ENCODE measurements at places on chromosomes 6 and 20. TPM values are rescaled to one million over a fixed set of nuclear protein-coding genes. Genes with fewer than 3 reads are reported as not detected.

- no peaks in the 10 kb centered on the region for H3K27me3 ChIP-seq
- peaks cover 11% of the 10 kb centered on the region for H3K36me3 ChIP-seq
- H3K27ac ChIP-seq: peak overlapping the region; percentile 30
- no peak for DNase-seq
- no peak overlapping the region for H3K4me3 ChIP-seq
Observed at GRCh38 chr20:32448306-32449056, 90.3 kb downstream of the ASXL1 start.

GRCh38 chr6:40778196-40778595 is 191.0 kb upstream of the LRFN2 start:
- DNase-seq: no peak
- H3K27ac ChIP-seq: peak overlapping the region; percentile 4
- no peaks in the 10 kb centered on the region for H3K4me1 ChIP-seq
- H3K27me3 ChIP-seq: peaks cover 9% of the 10 kb centered on the region
- no peak overlapping the region for H3K4me3 ChIP-seq

- peaks cover 2% of the 10 kb centered on the region for H3K4me1 ChIP-seq
- no peak for DNase-seq
- no peaks in the 10 kb centered on the region for H3K27me3 ChIP-seq
- no peaks in the 10 kb centered on the region for H3K36me3 ChIP-seq
Observed at GRCh38 chr20:19978511-19979210, 38.5 kb upstream of the NAA20 start.

MTFR2 gene
- total RNA-seq: 16.9 TPM

GRCh38 chr6:96604420-96604819 is 41.5 kb downstream of the FHL5 start:
- H3K4me1 ChIP-seq: no peaks in the 10 kb centered on the region
- H3K4me3 ChIP-seq: no peak overlapping the region
- peaks cover 4% of the 10 kb centered on the region for H3K27me3 ChIP-seq
- DNase-seq: no peak

DNA sequence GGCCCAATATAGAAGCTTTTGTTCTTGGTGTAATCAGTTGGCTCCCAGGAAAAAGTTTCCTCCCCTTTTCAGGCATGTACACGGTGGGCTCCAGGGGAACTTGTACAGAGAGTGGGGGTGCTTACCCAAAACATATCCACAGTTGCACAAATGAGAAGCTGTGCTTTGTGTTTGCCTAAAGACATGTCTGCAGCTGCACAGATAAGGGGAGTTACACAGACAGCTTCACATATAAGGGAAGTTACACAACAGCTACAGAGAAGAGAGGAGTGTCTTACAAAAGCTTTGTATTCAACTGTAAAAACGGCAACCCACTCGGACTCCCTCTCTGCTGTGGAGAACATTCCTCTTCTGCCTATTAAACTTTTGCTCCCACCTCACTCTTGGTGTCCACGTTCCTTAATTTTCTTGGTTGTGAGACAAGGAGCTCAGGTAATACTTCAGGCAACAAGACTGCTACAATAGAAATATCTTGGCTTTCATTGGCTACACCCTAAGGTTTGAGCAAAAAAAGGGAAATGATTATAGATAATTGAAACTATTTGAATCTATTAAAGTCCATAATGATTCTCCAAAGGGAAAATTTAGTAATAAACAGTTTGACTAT is 7.4 kb upstream of the PNRC1 start:
- H3K27me3 ChIP-seq: no peaks in the 10 kb centered on the region
- peaks cover 1% of the 10 kb centered on the region for H3K36me3 ChIP-seq
- no peak overlapping the region for H3K27ac ChIP-seq
- H3K4me1 ChIP-seq: peaks cover 1% of the 10 kb centered on the region
- no peak overlapping the region for H3K4me3 ChIP-seq

GRCh38 chr6:14068133-14068532 is 49.4 kb upstream of the CD83 start:
- H3K4me1 ChIP-seq: peaks cover 13% of the 10 kb centered on the region
- H3K4me3 ChIP-seq: no peak overlapping the region
- no peak for DNase-seq
- no peaks in the 10 kb centered on the region for H3K36me3 ChIP-seq
- H3K27ac ChIP-seq: no peak overlapping the region

- no peaks in the 10 kb centered on the region for H3K36me3 ChIP-seq
- no peaks in the 10 kb centered on the region for H3K27me3 ChIP-seq
- no peaks in the 10 kb centered on the region for H3K4me1 ChIP-seq
- no peak for DNase-seq
- no peak overlapping the region for H3K27ac ChIP-seq
Observed at GRCh38 chr6:96186516-96187195, 170.9 kb downstream of the FUT9 start.

GRCh38 chr6:30735668-30736314 is 6.7 kb downstream of the FLOT1 start:
- H3K36me3 ChIP-seq: peaks cover 66% of the 10 kb centered on the region
- DNase-seq: no peak
- peak overlapping the region; percentile 95 for H3K27ac ChIP-seq
- no peaks in the 10 kb centered on the region for H3K27me3 ChIP-seq
- H3K4me3 ChIP-seq: peak overlapping the region; percentile 88

DNA sequence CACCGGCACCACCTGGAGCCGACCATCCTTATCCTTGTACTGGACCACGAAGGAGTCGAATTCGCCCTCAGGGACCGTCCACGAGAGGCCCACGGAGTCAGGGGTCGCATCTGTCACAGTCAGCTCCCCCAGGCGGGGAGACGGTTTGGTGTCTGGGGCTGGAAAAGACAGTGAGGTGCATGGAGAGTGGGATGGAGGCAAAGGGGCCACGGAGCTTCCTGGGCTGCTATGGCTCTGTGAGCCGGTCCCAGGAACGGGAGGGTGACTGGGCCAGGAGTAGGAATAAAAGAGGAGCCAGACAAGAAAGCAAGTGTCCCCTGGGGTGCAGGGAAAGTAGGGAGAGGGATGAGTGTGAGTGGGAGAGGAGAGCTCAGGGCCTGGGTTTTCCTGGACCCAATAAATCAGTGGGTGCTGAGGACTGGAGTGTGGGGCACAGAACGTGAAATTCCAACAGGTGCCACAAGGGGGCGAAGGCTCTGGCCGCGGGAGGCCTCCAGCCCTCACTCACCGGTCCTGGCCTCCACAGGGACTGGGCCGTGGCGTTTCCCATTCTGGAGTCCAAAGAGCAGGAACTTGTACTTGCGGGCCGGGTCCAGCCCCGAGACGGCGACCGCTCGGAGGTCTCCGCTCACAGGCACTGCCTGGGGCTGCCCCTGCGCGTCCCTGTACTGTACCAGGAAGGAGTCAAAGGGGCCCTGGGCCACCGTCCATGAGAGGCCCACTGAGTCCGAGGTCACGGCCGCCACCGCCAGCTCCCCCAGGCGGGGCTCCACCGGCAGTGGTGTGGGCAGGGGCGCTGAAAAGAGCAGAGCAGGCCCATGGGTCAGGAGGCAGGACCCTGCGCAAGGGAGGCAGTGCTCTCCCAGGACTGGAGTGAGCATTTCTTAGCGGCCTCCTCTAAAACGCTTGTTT is 9.9 kb downstream of the CYP21A2 start:
- no peaks in the 10 kb centered on the region for H3K27me3 ChIP-seq
- peak; percentile 78 for DNase-seq
- H3K36me3 ChIP-seq: no peaks in the 10 kb centered on the region
- H3K27ac ChIP-seq: no peak overlapping the region

GRCh38 chr6:100592929-100593328 is 128.2 kb upstream of the SIM1 start:
- no peaks in the 10 kb centered on the region for H3K27me3 ChIP-seq
- no peak for DNase-seq
- peaks cover 2% of the 10 kb centered on the region for H3K4me1 ChIP-seq
- no peak overlapping the region for H3K27ac ChIP-seq
- H3K36me3 ChIP-seq: peaks cover 26% of the 10 kb centered on the region

GRCh38 chr20:57598060-57598459 is 22.2 kb downstream of the ZBP1 start:
- peaks cover 6% of the 10 kb centered on the region for H3K4me1 ChIP-seq
- no peak overlapping the region for H3K4me3 ChIP-seq
- DNase-seq: no peak
- no peak overlapping the region for H3K27ac ChIP-seq
- peaks cover 20% of the 10 kb centered on the region for H3K27me3 ChIP-seq

- no peaks in the 10 kb centered on the region for H3K27me3 ChIP-seq
- H3K27ac ChIP-seq: no peak overlapping the region
- no peak overlapping the region for H3K4me3 ChIP-seq
- H3K4me1 ChIP-seq: peaks cover 4% of the 10 kb centered on the region
Observed at GRCh38 chr6:34598712-34599111, 42.6 kb upstream of the SPDEF start.

DNA sequence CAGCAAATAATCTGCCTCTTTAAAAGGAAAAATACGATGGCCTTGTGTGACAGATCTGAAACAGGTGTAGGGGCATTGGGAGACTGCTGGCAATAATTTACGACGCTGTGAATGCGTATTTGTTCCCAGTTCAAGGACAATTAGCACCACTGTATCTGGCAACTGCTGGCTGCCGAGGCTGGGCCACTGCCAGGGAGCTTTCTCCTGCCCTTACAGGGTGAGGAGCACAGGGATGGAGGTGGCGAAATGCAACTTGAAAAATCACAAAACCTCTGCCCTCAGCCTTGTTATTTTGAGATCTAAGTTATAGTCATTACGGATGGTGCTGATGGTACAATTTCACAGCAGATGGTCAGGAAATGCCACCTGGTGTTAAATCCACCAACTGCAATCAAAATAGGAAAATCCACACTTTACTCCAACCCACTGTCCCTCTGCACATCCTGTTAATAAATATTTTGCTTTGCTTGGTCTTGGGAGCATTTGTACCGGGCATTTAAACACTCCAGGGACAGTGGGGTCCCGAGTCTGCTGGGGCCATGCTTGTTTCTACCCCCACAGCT is 6.4 kb downstream of the MYLK4 start:
- peaks cover 14% of the 10 kb centered on the region for H3K27me3 ChIP-seq
- no peak overlapping the region for H3K4me3 ChIP-seq
- H3K36me3 ChIP-seq: no peaks in the 10 kb centered on the region
- DNase-seq: no peak

- peaks cover 20% of the 10 kb centered on the region for H3K4me1 ChIP-seq
- H3K36me3 ChIP-seq: no peaks in the 10 kb centered on the region
- H3K27ac ChIP-seq: no peak overlapping the region
- no peak overlapping the region for H3K4me3 ChIP-seq
- no peak for DNase-seq
- H3K27me3 ChIP-seq: no peaks in the 10 kb centered on the region
Observed at GRCh38 chr6:138817799-138818198, 21.9 kb downstream of the ECT2L start.

- no peak overlapping the region for H3K4me3 ChIP-seq
- peaks cover 5% of the 10 kb centered on the region for H3K36me3 ChIP-seq
- H3K27me3 ChIP-seq: no peaks in the 10 kb centered on the region
- H3K27ac ChIP-seq: no peak overlapping the region
- DNase-seq: peak; percentile 46
Observed at GRCh38 chr20:34536798-34537394, 20.7 kb downstream of the DYNLRB1 start.

DNA sequence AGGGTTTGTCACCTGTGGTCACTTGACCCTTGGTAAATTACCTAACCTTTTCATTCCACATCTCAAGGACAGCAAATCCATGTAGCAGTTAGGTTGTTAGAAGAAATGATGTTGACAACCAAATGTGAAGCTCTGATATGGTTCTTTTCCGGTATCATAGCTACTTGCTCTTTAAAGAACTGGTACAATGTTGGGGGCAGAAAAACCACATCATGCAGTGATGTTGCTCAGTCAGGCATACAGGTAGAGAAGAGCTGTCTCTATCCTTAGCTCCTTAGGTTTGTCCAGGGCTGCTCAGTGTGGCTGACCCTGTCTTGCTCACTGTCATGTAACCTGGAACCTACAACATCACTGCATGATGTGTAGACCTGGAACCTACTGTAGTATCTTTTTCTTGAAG is 135.5 kb downstream of the LRRC1 start:
- H3K4me1 ChIP-seq: no peaks in the 10 kb centered on the region
- no peaks in the 10 kb centered on the region for H3K36me3 ChIP-seq
- no peak overlapping the region for H3K4me3 ChIP-seq
- no peaks in the 10 kb centered on the region for H3K27me3 ChIP-seq
- no peak overlapping the region for H3K27ac ChIP-seq

KCNB1 gene
- total RNA-seq: not detected

- peaks cover 9% of the 10 kb centered on the region for H3K4me1 ChIP-seq
- H3K27ac ChIP-seq: no peak overlapping the region
- no peak overlapping the region for H3K4me3 ChIP-seq
- H3K36me3 ChIP-seq: peaks cover 28% of the 10 kb centered on the region
Observed at GRCh38 chr6:119201480-119201879, 123.0 kb upstream of the FAM184A start.

XKR7 gene
- not detected for total RNA-seq

LY6G6C gene
- total RNA-seq: not detected

DNA sequence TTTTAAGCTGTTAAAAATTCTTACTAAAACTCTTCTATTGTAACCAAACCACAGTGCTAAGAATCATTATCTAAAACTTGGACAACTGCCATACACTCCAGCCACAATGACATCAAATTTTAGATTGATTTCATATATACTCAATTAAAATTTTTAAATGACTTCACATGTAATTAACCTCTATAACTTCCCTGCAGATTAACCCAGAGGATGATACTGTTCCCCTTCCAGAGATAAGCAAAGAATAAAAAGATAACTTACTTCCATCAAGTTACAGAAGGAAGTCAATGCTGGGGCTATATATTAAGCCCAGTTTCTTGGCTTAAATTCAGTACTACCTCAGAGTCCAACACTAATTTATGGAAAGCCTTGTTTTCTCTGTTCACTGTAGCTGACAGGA is 71.3 kb downstream of the ARHGAP18 start:
- no peak overlapping the region for H3K27ac ChIP-seq
- peaks cover 27% of the 10 kb centered on the region for H3K36me3 ChIP-seq

DNA sequence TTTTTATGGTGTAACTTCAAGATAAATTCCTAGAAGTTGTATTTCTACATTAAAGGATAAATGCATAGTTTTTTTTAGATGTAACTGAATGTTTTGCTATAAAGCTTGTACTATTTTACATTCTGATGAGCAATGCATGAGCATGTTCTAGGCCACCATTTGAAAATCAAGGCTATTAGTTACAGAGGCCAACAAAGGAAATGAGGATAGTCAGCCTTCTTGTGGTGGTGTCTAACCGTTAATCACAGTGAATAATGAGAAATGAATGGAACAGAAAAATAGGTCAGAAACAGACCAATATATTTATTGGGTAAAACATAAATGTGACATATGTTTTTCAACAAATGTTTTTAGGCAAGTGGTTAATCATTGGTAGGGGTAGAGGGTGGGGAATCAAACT is 37.6 kb upstream of the L3MBTL3 start:
- DNase-seq: no peak
- no peak overlapping the region for H3K4me3 ChIP-seq
- H3K36me3 ChIP-seq: no peaks in the 10 kb centered on the region
- no peaks in the 10 kb centered on the region for H3K4me1 ChIP-seq

- peak overlapping the region; percentile 27 for H3K27ac ChIP-seq
- H3K4me3 ChIP-seq: no peak overlapping the region
- H3K36me3 ChIP-seq: peaks cover 50% of the 10 kb centered on the region
Observed at GRCh38 chr6:89986650-89987074, 92.4 kb downstream of the GJA10 start.
